ENCODE measurements at places on chromosomes 11 and 22.

GRCh38 chr22:30182815-30183214 is 63.7 kb downstream of the LIF start:
- DNase-seq: no peak

GRCh38 chr22:23225724-23226496 is 45.6 kb downstream of the BCR start:
- DNase-seq: peak; percentile 74

DNA sequence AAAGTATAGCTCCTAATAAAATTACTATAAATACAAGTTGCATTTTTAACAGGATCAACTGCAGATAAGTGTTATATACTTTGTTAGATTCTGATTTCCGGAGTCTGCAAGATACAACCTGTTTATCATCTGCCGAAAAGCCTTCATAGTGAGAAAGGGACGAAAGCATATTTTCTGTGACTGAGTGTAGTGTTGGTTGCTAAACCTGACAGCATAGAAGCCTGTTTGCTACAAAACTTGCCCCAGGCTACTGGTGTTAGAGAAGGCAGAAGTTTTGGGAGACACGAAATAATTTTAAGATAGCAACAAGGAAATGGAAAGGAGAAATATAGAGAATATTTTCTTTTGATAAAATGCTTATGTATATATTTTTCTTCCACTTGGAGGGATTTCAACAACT is 243.5 kb upstream of the NARS2 start:
- DNase-seq: no peak

DNA sequence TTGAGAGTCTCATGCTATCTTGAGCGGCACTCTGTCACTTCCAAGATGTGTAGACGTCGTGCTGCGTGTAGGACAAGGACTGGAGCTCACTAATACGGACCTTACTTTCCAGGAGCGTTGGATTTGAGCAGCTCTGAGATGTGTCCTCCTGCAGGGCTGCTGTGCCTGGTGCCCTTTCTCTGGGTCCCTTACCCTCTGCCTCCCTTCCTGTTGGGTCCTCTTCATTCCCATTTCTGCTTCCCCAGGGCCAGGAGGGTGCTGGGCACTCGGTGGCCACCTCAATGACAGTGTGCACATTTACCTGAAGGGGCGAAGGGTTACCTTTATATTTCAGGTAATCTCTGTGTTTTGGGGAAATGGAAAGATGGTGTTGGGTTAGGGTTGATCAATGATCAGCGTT is 4.0 kb downstream of the PTDSS2 start:
- no peak for DNase-seq

- DNase-seq: peak; percentile 32
Observed at GRCh38 chr11:97860237-97860636, 1160.5 kb upstream of the CNTN5 start.

DNA sequence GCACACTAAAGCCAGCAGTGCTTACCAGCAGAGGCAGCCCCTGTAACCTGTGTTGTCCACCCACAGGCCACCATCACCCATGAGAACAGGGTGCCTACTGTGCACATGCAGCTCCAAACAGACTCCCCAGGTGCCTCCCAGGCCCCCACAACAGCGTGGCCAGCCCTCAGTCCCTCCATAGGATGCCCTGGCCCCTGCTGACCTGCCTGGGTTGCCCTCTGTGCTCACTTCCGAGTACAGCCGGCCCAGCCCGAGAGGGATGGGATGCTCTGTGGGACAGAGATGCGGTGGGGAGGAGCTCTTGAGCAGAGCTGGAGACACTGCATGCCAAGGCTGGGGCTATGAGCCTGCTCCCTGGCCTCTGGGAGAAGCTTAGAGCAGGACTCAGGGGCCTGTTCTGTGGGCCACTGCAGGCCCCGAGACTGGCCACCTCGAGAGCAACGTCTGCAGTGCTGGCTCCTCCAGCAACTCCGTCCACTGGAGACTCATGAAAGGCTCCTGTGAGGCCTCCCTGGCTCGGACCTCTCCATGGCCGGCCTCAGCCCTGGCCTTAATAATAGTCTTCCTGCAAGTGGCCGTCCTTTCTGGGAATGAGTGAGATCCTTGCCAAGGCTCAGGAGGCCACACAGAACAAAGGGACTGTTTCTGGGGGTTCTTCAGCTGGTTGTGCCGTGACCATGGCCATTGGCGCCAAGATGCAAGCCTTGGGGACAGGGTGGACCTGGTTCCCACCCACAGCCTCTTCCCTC is 27.0 kb downstream of the FADS2 start:
- DNase-seq: no peak

DNA sequence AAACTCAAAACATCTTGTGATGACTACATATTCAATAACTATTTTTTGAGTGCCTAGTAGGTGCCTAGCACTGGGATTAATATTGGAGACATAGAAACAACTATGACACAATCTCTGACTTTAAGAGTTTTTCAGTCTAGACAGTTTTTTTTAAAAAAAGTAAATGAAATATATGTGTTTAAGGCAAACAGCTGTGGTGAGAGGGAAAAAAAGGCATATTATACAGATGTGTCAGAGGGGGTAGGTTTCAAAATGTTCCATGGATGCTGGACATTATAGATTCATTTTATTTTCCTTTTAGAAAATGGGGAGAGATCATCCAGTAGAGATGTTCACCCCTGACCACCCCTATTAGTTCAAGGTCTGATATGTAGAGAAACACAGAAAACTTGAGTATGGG is 90.8 kb downstream of the LUZP2 start:
- DNase-seq: no peak

DNA sequence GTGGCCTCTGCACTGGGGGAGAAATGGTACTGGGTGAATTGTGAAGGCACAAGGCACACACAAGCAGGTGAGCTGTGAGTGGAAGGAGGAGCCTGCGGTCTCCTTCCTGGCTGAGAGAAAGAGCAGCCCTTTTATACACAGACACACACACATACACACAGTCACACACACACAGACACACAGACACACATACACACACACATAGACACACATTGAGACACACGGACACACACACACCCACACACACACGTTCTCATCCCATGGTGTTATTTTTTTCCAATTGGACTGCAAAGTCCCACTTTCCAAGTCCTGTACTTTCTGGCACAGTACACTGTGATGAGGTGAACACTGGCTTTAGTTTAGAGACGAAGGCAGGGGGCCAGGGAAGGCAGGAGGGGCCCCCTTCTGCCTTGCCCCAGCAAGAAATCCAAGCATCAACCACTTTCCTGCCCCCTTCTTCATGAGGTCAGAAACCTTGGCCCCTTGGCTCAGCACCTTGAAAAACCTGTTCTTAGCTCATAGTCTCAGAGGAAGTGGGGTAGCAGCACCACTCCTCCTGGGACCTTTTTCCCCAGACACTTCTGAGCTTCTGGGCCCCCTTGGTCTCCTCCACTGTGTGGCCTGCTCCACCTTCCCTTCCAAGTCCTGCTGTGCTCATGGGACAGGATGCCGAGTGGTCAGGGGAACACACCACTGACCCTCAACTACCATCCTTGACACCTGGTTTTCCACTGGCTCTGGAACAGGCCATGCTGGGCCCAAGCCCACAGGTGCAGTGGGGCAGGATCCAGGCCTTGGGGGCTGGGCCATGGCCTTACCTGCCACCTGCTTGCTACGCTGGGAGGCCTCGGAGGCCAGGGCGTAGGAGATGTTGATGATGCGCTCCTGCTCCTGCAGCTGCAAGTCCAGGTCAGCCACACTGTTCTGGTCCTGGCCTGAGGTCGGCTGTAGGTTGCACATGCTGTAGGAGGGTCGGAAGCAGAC is 43.8 kb downstream of the C11orf58 start:
- no peak for DNase-seq

DNA sequence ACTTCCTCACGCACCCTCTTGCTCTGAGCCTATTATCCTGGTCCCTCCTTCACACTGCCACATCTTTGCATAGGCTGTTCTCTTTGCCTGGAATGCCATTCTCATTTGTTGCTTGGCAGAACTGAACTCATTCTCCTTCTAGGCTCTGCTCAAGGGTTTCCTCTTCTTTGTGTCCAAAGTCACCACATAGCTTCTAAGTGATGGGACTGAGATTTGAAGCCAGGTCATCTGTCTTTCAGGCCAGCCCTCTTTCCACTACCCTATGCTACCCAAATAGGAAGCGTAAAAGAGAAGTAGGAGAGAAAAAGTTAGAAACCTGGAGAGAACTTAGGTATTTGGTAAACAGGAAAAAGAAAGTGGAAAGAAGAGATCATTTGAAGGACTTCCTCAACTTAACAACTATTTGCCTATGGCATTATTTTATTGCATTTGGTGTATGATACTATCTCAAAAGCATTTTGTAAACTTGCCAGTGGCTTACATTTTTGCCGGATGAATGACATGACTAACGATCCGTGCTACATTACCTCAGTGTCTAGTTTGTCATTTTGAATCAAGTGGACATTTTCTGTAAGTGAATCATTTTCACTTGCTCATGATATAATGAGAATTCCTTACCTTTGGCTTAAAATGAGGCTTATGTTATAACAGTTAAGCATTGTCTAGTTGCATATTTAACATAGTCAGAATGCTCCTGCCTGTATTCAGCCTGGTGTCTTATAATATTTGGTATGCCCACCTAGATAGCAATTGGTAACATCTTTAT is 18.5 kb downstream of the NF2 start:
- peak; percentile 30 for DNase-seq

- no peak for DNase-seq
Observed at GRCh38 chr22:33811686-33812085, 108.6 kb downstream of the LARGE1 start.

GRCh38 chr11:78099666-78100065 is 20.0 kb upstream of the NDUFC2 start:
- DNase-seq: no peak

GRCh38 chr11:57353446-57353845 is 15.3 kb downstream of the P2RX3 start:
- DNase-seq: no peak
